Stimulated activated CD4-positive, alpha-beta T cell treated with anti-CD3 and anti-CD28 coated beads, Interleukin-1b, Interleukin-23, amount 100 ng/mL, for 1 hour (primary cell): ENCODE measurements at places on chromosomes 1 and 21.

DNA sequence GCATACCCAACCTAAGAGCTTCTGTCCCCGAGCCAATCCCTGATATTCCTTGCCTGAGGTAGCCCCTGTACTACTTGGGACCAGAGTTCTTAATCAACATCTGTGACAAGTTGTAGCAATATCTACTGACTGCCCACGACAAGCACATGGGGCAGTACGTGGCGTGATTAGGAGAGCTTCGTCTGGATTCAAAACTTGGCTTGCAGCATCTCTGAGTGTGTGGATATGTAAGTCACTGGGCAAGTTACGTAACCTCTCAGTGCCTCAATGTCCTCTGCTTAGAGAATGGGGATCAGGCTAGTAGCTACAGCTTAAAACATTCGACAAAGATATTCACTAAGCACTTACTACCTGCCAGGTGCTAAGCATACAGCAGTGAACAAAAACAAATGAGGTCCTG, 5.0 kb downstream of the HSPG2 start:
- no peak for DNase-seq

GRCh38 chr1:62685431-62685859, 2.7 kb downstream of the DOCK7 start:
- no peak for DNase-seq

DNA sequence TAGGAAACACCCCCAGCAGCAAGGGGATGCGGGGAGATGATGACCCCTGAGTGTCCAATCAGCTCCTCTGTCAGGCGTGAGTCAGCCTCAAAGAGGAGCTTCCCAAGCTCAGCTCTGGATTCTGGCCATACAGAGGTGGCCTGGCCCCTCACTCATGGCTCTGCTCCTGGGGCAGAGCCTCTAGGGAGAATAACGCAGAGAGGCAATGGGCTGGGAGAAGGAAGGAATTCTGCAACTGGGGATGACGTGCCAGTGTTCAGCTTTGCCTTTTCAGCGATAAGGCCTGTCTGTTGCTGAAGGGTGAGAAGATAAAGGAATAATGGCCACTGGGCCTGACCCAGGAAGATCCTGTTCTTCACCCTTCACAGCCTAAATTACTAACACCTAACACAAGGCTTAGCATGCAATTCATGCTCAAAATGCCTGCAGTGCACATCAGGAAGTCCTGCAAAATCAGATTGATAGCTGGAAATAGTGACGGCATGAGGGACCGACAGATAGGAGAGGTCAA, 92.2 kb downstream of the TBX19 start:
- DNase-seq = no peak

GRCh38 chr1:55078470-55078869, 39.1 kb downstream of the PCSK9 start:
- DNase-seq = no peak

- no peak for DNase-seq
Observed at GRCh38 chr21:14080764-14081096, 130.0 kb downstream of the LIPI start.

DNA sequence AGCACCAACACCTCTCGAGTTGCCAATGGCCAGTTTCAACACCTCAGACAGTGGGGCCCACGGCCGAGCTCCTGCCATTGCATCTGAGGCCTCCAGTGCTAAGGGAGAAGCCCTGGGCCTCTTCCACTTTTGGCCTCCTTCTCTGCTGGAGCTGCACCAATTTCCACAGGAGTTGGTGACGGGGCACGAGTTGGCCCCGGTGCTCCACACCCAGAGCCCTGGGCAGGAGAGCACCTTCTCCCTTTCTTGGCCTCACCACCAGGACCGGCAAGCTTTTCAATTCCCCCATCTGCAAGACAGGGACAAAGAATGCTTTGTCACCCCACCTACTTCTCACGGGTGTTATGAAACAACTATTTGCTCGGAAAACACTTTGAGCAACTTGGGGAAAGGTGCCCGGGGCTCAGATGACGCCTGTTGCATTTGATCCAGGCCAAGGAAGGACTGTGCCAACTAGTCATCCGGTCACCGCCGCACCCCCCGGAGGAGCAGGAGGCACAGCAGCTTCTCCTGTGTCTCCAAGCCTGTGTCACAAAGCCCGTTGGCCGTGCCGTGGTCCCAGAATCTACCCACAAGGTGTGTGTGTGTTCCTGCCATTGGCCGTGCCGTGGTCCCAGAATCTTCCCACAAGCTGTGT, 55.2 kb downstream of the TOMM20 start:
- no peak for DNase-seq
